DMS79 (cell line): ENCODE measurements at places on chromosomes 7 and 10.

DNA sequence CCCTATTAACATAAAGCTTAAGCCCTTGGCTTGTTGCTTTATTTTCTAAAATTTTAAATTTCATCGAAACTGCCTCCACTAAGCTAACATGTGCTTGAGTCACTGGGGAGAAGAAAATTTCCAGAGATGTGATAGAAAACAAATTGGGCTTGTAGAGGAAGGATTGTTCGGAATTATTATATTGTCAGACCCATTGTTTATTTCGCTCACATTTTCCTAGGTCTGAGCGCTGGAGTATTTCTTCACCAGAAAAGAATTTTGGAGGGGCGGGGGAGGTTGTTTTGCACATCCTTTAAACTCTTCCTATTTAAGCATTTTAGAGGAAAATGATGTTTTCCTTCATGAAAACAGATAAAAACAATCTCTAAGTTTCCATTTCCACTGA lies 29.1 kb downstream of the CELF2 start:
- DNase-seq, result no peak

DNA sequence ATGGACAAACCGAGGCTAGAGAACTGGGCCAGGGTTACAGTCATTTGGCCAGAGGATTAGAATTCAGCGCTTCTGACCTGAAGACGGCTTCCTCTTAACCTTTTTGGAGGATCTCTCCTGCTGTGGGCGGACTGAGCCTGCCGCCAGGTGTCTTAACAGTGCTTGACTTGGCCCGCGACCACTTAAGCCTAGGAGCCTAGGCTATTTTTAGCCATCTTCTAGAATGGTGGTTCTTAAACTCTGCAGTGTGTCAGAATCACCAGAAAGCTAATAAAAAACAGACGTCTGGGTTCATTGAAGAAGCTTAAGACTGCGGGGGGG lies 722 bp downstream of the MDH2 start:
- DNase-seq, result peak; percentile 68

GRCh38 chr7:155813546-155814315 lies 1.5 kb upstream of the SHH start:
- no peak for DNase-seq

DNA sequence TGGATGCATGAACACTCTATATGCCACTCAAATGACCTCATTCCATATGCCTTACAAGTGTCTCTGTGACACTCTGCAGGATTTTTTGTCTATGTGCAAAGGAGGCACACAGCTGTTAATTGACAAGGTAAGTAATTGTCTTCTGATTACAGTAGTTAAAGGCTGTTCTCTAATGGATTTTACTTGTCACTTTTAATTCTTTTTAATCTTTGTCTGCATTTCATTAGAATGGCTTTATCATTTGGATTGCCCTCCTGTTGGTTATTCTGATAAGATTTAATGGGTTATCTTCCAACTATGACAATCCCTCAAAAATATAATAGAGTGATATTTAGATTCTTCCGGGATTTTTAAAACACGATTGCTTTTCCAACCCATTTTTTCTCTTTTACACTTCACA lies 290.0 kb upstream of the TEX47 start:
- no peak for DNase-seq

- DNase-seq, result peak; percentile 22
Measured at GRCh38 chr7:80060218-80060806, 74.3 kb upstream of the GNAI1 start.

GRCh38 chr7:95517458-95517857 lies 31.7 kb downstream of the ASB4 start:
- no peak for DNase-seq

- no peak for DNase-seq
Measured at GRCh38 chr7:158011941-158012340, 575.7 kb downstream of the PTPRN2 start.

DNA sequence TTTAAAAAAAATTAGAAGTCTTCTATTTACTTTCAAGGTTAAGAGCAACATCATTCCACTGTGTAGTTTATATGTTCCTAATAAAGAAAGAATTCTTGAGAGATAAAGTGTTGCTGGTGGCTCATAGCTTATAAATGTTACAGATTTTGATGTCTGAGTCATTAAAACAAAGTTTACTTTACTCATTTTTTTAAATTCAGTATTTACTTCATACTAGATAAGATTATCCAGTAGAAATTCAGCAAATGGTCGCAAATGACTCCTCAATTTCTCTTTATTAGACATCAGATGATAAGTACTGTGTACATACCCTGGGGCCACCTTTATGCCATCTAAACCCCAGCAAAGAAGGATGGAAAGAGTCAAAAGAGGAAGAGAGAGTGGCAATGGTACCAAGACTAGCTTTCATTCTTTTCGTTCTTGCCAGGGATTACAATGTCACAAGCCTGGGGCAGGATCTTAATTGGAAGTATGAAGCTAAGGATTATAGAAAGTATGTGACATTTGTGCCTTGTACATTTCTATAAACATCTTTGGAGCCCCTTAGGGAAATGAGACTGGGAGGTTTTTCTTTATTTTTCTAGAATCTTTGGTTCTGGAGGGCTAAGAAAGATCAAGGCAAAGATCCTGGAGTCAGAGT lies 206.1 kb downstream of the CHRM2 start:
- DNase-seq, result no peak
